ENCODE measurements at places on chromosomes 2 and 18. TPM values are rescaled to one million over a fixed set of nuclear protein-coding genes. Genes with fewer than 3 reads are reported as not detected.

DNA sequence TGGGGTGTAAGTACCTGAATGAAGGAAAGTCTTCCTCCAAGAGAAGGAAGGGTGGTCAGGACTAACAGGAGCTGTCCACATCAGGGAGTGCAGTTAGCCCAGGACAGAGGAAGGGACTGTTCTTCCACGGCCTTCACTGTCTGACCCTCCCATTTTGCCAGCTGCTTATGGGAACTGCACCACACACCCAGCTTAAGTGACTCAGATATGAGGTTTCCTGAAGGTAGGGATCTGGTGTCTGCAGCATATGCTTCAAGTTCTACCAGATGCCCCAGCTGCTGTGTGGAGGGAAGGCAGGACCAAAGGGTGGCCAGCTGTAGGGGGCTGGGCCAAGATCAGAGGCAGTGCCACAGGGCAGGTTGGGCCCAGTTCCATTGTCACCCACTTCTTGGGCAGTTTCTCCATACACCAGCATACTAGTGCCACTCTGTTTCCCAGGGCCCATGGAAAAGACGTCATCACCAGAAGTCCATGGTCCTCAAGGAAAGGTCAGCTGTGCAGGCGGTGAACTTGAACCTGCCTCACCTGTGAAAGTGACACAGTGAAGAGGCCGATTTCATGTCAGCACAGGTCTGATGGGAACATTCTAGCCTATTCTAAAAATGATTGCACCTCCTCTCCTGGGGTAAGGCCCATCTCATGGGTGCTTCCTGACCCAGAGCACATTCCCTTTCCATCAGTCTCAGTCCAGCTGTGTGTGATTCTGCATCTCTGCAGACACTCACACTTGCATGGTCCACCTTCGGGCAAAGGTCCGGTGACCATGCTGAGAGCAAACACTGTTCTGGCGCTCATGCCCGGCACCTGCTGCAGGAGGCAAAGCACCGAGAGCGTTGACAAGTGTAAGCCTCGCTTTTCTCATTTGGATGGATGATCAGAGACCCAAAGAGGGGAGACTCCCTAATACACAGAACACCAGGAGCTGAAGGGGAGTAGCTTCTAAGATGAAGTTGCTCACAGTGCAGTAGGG, 68.0 kb downstream of the ACAA2 start:
- DNase-seq = no peak

DNA sequence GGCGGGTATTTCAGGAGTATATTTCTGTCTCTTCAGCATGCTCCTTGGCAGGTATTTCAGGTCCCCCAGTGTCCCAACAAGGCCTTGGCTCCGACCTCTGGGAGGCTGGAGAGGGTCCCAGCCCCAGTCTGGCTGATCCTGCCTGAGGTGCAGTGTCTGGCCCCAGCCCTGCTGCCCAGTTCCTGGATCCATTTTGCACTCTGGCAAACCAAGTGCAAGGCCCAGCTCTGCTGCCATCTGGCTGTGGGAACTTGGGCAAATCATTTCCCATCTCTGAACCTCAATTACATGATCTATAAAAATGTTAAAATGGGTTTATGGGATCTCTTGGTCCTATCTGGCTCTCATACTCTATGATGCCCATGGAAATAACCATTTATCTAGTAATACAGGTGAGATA, 63.6 kb downstream of the ZBTB7C start:
- DNase-seq = no peak

Gene LBX2
- total RNA-seq = 1.1 TPM

GRCh38 chr18:3508576-3509549, 58.9 kb downstream of the TGIF1 start:
- DNase-seq = no peak

- DNase-seq = no peak
Measured at GRCh38 chr2:60353863-60354262, 199.6 kb downstream of the BCL11A start.

DNA sequence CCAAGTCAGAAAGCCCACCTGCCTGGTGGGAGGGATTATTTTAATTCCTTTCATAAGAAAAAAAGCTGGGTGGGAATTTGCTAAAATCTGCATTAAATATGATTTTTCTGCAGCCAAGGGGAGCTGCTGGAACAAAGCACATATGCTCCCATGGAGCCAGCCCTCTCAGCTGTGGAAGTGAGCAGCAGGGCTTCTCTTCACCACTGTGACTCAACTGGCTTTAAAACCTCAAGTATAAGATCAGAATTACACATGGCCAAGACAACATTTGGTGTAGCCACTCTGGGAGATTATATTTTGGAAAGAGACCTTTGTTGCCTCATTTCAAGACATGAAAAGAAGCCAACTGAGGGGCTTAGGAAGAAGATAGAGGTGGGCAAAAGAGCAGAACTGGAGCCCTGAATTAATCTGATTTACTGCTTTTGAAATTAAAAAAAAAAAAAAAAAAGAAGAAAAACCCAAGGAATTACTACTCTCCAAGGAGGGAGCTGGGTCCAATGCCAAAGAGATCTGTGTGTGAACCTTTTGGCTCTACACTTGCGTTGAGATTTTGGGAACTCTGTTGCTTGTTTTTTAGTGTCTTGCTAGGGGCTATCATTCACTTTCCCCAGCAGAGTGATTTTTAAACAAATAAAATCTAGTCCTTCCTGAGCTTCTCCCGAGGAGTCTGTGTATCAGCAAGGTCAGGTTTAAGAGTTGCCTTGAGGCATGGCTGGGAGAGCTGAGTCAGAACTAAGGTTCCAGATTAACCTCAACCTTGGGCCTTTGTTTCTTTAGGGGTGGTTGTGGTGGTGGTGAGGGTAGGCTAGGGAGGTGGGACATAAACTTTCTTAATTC, 6.0 kb downstream of the LHCGR start:
- no peak for DNase-seq

DNA sequence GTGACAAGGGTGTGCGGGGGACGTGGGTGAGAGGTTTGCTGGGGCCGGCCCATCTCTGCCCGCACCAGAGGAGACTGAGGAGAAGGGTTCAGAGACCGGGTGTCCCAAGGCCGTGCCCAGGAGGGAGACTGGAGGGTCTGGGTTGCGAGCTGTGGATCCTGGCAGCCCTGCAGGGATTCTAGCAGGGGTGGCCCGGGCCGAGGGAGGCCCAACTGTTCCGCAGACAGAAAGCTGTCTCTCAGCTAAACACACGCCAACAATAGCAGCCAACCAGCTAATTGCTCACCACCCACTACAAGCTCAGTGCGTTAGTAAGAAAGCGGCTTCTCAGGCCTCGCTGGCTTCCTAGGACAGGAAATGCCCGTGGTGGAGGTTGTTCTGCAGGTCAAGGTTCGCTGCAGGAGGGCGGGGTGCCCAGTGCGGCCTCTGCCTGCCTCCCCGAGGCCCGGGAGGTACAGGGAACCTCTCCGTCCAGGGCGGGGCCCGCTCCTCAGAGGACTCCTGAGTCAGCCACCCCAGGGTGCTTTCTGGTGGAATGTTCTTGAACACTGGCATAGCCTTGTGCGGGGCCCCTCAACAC, 282.0 kb upstream of the PXDN start:
- no peak for DNase-seq

DNA sequence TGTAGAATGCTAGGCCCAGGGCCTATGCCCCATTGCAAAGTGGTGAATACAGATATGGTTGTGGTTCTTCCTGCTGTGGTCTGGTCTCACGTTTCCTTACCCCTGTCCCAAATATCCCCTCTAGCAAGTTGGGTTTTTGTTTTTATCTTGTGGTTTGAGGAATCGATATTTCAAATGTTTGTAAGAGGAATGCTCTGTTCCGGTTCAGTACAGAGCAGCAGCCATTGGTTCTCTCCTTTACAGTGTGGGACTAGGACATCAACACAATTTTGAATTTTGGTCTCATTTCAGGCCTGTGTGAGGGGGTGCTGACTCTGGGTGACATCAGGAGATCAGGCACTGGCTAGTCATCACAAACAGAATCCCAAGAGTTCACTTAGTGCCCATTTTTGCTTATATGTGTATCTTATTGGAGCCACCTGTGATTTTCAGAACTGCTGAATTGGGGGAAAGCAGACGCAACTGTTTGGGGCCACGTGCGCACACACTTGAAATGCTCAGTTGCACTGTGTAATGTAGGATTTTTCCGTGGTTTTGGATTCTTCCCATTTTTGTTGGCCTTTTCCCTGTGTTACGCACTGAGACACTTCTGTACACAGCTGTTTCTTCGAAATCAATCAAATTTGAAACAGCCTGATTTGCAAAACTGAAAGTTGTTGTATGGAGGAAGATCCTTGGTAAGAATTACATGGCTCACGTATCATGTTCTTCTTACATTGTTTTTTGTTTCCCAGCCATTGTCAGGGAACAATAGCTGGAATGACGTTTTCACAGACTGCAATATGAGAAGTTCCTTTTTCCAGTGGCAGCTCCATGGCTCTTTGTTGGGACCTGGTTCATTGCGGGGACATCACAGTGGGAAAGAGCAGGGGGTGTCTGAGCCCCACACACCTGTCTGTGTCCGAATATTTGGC, 8.6 kb downstream of the SH3BP4 start:
- DNase-seq = no peak

Gene MSGN1
- not detected for total RNA-seq

DNA sequence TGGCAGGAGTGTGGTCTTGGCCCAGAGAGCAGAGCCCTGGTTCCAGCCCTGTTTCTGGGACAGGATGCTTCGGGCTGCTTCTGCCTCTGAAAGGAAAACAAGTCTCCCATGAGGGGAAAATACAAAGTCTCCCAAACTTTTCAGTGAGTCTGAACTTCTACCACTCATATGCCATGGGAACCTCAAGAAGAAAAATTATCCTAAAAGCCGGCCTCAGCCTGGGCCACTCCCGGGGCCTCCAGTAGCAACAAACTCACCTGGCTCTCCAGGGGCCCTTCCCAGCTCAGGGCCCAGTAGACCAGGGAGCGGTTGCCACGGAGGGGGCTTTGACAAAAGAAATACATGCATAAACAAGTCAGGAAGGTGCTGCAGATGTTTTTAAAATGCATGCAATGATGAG, 289.2 kb upstream of the HDAC4 start:
- no peak for DNase-seq

GRCh38 chr2:149156971-149157740, 118.7 kb downstream of the LYPD6B start:
- no peak for DNase-seq

Gene RPS27A
- 949 TPM for total RNA-seq

Gene GPR55
- 0.29 TPM for total RNA-seq

DNA sequence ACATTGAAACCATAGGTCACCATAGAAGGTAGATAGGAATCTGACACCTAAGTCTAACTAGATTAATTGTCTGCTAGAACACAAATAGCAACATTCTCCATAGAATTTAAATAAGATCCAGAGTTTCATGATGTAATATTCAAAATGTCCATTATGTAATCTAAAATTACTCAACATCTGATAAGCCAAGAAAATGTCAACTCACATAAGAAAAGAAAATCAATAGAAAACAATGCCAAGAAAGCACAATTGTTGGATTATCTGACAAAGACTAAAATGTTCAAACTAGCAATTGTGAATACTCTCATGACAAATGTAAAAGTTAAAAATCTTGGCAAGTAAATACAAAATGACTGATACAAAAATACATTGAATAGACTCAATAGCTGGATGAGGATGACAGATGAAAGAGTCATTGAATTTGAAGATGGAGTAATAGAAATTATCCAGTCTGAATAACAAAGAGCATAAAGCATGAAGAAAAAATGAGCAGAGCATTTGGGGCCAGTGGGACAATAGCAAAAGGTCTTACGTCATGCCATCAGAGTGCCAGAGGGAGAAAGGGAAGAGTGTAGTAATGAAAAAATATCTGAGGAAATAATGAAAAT, 358.6 kb downstream of the METTL4 start:
- DNase-seq = no peak

All from activated T-helper 1 cell treated with anti-CD3 and anti-CD28 coated beads, Interleukin-12 subunit alpha, Interleukin-12 subunit beta, Interleukin-2, Interleukin-4 antibody, amounts not matched to agents 30 ng/mL and 10 ng/mL and 1 ng/mL, durations not matched to agents 14 hours and 24 hours and 36 hours (primary cell).